Caco-2 (cell line): ENCODE measurements at places on chromosomes 5 and 9.

DNA sequence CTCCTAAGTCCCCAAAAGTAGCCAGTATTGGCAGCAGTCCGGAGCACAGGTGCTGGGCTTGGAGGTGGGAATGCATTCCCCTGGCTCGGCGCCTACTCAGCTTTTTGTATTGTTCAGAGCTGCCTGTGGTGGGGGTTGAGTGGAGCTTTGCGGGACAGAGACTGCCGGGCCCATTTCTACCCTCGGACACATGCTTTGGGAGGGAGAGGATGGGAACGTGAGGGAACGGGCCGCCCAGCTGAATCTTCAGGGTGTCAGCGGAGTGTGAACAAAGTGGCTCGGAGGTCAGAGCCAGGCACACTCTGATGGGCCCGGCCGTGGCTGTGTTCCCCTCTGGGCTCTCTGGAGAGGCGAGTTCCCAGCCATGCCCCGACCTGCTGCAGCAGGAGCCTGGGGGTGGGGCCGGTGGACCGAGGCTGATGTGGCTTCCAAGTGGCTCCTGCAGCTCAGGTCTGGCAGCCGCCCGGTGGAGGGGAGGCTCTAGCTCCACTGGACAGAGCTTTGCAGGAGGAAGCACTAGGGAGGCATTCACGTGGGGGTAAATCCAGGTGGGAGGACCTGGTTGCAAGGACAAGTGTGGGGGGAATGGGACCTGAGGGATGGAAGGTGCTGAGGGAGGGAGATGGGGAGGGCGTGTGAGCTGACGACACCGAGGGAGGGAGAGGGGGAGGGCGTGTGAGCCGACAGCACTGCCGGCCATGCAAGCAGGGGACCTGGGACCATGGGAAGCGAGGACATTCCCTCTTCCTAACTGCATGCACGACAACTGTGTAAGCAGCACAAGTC, 31.1 kb upstream of the SLC6A3 start:
- DNase-seq, result no peak

GRCh38 chr9:98787766-98788335, 8.5 kb downstream of the ANKS6 start:
- DNase-seq, result no peak

DNA sequence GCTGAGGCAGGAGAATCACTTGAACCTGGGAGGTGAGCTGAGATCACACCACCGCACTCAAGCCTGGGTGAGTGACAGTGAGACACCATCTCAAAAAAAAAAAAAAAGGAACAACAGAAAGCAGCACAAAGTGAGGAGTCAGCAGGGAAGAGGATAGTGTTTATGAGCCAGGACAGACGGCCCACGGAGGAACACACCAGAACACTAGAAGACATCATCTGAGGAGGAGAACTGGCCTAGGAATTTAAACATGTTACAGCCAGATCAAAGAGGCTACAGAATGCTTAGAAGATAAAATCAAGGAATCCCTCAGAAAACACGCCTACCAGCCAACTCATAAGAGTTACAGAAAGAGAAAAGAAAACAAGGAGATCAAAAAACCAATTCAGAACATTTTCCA, 12.2 kb downstream of the UBAC1 start:
- DNase-seq, result no peak

DNA sequence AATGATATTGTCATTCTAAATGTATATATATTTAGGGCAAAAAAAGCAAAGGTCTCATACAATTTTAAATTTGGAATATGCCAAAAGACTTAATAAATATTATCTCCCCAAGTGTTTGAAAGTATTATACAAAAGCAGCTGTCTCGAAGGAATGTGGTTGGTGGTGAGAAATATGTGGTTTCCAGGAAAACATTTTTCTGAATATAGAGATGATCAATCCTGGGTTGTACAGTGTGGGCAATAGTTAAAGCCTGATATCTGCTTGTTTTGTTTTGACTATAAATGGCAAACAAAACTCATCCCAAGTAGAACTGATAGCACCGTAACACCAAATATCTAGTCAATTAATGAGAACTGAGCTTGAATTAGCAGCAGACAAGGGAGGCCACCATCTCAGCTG, 391.8 kb upstream of the CD180 start:
- no peak for DNase-seq

- no peak for DNase-seq
Observed at GRCh38 chr9:70988551-70988950, 132.9 kb downstream of the TRPM3 start.

DNA sequence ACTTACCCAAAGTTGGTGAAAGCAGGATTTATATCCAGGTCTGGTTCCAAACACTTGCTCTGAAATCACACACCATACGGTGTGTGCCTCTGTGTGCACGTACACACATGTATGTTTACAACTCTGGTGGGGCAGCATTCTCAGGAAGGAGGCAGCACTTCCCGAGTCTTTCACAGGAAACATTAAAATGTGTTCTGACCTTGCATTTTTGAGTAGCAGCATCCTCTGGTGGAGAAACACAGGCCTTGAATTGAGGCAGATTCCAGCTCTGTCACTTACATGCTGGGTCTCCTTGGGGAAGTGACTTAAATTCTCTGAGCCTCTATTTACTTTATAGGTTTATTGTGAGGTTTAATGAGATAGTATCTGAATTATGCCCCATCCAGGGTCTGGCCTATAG, 126.4 kb downstream of the RGS3 start:
- DNase-seq, result no peak
